ENCODE measurements at places on chromosomes 2 and 18.

- DNase-seq, result no peak
These were observed 8.9 kb downstream of the FBXO36 start for GRCh38 chr2:229931241-229931640.

DNA sequence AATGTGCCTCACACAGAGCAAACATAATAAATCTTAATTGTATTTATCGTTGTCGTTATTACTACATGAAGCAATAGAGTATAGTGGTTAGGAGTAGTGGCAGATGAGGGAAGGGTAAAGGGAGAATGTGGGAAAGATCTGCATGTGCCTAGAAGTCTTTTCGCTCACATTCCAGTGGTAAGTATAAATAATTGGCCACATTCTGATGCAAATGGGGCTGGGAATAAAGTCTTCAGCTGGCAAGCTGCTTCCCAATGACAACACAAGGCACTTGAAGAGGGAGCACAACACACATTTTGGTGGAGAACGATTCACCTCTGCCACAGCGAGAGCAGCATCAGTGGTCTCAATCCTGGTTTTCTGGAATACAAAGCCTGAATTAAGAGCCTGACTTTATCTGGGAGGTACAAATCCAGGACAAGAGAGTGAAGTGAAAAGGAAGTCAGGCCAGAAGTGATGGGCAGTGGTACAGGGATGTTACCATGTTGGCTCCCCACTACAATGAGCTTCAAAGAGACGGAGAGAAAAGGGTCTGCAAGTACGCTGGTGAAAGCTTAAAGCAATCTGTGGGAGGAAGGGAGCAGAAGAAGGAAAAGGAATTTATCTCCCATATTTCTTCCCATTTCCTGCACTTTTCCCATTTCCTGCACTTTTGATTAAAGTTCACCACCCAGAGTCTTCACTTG lies 112.3 kb downstream of the ARHGAP15 start:
- DNase-seq, result no peak

DNA sequence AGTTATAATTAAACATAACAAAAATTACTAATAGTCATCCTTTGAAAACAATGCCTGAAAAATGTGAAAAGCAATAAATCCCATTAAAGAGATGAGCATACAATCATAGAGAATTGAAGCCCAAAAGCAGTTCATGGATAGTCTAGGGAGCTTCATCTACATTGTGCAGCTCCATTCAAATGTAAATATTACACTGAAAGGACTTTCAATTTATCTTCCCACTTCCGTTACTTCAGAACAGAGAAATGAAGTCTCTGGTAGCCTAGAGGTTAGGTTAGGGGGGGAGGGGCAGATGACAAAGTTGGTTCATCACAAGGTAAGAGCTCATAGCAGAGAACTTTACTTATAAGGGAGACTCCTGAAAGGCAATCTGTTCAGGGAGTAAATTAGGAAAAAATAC lies 126.6 kb upstream of the RGPD4 start:
- DNase-seq, result no peak

DNA sequence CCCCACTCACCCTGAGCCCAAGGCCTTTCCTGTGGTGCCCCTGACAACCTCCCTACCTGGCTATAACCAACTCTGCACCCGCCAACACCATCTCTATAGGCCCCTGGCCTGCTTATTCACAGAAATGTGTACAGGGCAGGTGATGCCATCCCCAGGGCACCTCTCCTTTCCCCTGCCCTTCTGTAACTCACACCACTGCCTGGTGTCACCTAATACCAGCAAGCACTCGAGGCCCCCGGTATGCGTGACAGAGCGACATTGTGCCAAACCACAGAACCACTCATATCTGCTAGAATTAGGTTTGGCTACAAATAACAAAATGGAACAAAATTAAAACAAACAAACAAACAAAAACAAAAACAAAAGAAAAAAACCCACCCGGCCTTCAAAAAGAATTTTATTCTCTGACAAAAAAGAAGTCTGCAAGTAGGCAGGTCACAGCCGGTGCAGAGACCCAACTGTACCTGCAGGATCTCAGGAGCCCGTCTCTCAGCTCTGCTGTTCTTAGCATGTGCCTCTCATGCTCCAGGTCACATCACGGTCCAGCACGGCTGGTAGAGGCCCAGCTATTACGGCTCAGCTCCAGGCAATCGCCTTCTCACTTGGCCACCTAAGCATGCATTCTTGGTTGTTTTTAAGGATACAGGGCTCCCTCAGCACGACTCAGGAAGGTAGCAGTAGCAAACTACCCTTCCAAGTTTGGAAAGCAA lies 51.4 kb downstream of the FAM178B start:
- no peak for DNase-seq

GRCh38 chr18:44778788-44779187 lies 98.1 kb downstream of the SETBP1 start:
- DNase-seq, result no peak

- no peak for DNase-seq
These were observed 14.9 kb upstream of the FAP start for GRCh38 chr2:162258169-162258568.

GRCh38 chr2:137179542-137179941 lies 414.2 kb downstream of the THSD7B start:
- no peak for DNase-seq

GRCh38 chr18:34848695-34849094 lies 138.6 kb downstream of the DTNA start:
- DNase-seq, result no peak

- peak; percentile 38 for DNase-seq
These were observed 25.0 kb upstream of the COPS8 start for GRCh38 chr2:237060534-237061312.

- DNase-seq, result no peak
These were observed 55.3 kb upstream of the CHMP1B start for GRCh38 chr18:11795916-11796315.

GRCh38 chr18:3985664-3986063 lies 469.4 kb downstream of the DLGAP1 start:
- DNase-seq, result no peak

GRCh38 chr18:62609764-62610163 lies 86.9 kb downstream of the ZCCHC2 start:
- no peak for DNase-seq

DNA sequence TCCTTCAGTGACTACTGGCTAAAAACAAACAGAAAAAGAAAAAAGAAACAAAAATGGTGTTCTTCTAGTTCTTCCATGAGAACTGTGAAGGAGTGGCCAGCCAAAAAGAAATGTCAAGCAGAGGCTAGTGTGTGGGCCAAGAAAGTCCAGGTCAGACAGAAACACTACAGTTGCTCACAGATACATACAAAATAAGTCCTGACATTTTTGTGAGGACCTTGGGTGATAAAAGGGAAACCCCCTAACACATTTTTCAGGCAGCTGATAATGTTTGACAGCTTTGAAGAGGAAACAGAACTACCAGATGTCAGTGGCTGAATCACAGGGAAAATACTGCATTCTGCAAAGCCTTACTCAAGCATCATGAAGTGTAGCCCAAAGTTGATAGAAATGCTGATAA lies 28.1 kb downstream of the ARHGAP25 start:
- no peak for DNase-seq

GRCh38 chr18:68703326-68703725 lies 11.6 kb downstream of the TMX3 start:
- DNase-seq, result no peak

DNA sequence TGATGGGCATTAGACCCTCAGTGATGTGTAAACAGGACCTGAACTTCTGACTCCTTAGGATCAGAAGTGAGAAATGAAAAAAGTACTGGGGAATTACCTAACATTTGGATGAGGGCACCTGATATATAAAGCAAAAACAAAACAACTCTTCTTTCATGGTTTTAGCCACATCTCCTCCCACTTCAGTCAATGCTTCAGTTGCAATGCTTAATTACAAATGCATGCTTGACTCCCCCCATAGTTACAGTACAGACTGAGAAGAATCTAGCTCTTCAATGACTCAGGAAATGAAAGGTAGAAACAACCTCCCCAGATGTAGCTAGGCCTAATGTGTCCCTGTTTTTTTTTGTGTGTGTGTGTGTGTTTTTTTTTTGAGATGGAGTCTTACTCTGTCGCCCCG lies 276.8 kb upstream of the POU3F3 start:
- no peak for DNase-seq

GRCh38 chr2:14587119-14587518 lies 45.4 kb upstream of the LRATD1 start:
- DNase-seq, result no peak

- no peak for DNase-seq
These were observed 130.3 kb upstream of the CCDC68 start for GRCh38 chr18:55089610-55090009.

DNA sequence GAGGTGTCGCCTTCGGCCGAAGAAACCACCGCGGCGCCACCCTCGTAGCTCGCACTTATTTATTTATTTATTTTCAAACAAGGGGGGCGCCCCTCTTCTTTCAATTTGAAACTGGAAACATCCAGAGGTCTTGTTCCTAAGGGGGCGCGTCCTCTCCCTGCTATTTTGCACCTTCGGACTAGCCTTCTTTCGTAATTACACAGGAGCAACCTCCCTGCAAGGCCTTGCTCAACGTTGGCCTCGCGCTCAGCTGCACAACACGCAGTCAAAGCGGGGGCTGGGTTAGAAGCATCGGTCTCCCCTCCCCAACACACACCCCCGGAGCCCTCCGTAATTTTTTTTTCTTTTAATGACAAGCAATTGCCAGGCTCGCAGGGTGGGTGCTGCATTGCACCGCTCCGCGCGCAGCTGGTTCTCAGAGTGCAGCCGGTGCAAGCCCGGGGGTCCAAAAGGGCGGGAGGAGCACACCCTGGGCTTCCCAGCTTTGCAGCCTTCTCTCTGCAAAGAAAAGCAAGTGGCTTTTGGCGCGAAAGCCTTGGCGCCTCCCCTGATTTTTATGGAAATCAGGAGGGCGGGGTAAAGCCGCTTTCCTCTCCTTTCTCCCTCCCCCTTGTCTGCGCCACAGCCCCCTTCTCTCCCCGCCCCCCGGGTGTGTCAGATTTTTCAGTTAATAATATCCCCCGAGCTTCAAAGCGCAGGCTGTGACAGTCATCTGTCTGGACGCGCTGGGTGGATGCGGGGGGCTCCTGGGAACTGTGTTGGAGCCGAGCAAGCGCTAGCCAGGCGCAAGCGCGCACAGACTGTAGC lies at the start of gene MYCN:
TSS of gene MYCN (plus strand) at position 697 of the 807 bp plus-strand sequence. CDS start 1,515 bp downstream, outside the sequence.
- peak; percentile 69 for DNase-seq

DNA sequence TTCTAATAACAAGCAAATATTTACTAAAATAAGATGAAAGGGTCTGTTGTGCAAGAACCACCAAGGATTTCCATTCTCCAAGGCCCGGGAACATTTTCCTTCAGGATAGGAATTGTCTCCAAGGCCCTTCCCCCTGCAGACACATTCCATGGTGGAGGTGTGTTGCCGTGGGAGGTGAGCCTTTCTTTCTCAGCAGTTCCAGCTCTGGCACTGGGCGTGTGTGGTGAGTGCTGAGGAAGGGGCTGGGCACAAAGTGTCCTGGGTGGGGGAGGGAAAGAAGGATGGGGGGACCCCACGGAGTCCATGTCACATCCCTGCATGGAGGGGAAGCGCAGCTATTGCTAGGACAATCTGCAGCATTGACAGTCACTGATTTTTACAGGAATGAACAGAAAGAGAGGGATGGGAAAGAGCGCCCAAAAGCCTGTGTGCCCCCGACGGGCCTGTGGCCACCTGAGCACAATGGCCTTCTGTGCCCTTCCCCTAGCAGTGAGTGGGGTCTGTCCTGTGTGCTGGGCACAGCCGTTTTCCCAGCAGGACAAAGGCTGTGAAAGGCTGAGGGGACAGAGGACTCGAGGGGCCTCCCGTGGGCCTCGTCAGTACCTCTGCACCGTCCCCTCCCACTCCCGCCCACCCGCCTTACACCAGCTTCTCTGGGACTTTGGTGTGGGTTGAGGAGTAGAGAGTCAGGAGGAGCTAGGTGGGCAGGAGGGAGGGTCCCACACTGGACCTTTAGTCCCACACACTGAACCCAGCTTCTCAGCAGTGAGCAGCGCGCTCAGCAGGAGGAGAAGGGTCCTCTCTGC lies 79.8 kb downstream of the PTGR3 start:
- no peak for DNase-seq

DNA sequence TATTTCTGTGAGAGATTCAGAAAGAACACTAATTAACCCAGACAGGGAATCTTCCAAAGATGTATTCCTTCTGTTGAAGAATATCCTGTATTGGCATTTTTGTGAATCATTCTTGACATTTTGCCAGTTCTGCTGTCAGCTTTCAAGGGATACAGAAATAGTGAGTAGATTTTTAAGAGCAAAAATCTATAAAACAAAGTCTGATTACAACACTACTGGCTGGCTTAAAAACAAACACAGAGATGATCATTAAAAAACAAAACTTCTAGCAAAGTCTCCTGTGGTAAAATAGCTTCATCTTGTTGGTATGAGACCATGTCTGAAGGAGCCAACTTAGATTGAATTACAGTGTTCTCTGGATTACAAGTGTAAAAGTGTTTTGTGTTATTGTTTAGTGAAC lies 866.3 kb upstream of the KLHL29 start:
- no peak for DNase-seq

DNA sequence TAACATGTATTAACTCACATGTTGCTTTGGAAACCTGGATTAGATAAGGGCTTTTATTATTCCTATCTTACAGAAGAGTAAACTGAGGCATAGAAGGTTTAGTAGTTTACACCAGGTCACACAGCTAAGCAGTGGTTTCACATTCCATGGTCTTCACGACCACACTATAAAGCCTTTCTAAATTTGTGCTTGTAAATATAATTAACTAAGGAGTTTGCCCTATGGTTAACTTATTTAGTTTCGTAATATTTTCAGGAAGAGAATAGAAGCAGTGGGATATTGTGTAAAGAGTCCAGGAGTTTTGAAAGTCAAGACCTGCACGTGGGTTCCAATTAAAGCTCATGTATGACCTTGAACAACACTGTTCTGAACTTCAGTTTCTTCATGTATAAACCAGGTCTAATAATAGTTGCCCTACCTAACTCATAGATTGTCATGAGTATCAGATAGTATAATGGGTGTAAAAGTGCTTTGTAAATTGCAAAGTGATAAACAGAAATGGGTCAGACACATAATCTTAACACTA lies 19.5 kb upstream of the SOS1 start:
- no peak for DNase-seq

GRCh38 chr2:30266051-30266621 lies 34.8 kb downstream of the LBH start:
- DNase-seq, result no peak

DNA sequence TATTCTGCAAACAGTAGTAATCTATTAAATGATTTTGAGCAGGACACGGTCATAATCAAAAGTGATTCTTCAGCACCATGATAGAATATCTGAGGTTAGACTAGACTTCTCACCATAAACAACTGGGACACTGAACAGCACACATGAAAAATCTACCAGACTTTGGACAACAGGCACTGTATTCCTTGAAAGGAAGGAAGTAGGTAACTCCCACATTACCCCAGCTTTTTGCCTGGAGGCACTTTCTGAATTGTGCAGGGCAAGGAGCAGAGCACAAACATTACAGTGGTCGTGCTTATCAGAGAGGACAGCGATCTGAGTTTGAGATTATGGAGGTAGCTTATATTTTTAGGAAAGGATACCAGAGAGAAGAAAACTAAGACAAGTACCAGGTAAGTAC lies 25.3 kb upstream of the IL1RL1 start:
- DNase-seq, result no peak

DNA sequence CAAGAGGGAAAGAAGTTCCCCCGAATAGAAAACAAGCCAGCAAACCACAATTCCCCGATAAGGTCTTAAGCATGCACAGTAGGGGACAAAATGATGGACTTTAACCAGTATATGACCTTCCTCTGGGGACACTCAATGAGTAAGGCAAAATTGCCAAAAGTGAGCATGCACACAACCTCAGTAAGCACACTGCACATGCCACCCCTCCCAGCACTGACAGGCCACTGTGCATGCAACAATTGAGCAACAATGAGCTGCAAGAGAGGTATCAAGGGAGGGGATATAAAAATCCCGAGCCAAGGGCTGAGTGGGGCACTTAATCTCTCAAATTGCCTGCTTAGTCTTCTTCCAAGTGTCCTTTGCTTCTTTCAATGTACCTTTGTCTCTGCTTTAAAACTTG lies 935.8 kb upstream of the SLC39A10 start:
- DNase-seq, result no peak
